ENCODE measurements at places on chromosomes 4 and X.

DNA sequence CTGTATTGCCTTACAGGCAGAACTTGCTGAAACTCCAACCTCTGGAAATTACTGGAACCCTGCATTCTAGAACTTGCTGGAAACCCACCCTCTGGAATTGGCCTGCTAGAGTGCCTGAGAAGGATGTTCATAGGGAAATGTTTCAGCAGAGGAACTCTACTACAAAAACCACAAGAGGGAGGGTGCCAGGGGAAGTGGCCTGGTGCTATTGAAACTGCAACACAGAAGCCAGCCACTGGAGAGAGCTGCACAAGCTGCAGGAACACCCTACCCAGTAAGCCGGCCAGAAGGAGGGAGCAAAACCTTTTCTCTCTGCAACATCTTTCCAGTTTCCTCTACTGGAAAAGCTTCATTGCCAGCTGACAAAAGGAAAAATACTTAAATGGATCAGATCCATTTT lies 2.5 kb upstream of the BRWD3 start:
- no peak for DNase-seq

DNA sequence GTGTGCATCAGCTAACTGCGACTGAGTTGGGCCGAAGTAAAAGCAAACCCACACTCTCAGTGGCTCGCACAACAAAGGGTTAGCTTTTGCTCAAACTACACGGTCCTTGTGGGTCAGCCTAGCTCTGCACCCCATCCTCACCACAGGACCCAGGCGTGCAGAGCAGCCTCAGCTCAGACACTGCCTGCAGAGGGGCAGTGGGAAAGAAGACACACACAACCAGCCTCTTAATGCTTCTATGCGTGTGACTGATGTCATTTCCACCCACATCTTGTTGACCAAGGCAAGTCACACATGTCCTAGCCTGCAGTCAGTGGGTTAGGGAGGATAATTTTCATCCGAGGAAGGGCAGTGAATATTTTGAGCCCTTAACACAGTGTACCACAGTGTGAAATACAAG lies 40.5 kb downstream of the HMGB2 start:
- no peak for DNase-seq

- no peak for DNase-seq
Measured at GRCh38 chr4:107712236-107712635, 7.8 kb downstream of the PAPSS1 start.

DNA sequence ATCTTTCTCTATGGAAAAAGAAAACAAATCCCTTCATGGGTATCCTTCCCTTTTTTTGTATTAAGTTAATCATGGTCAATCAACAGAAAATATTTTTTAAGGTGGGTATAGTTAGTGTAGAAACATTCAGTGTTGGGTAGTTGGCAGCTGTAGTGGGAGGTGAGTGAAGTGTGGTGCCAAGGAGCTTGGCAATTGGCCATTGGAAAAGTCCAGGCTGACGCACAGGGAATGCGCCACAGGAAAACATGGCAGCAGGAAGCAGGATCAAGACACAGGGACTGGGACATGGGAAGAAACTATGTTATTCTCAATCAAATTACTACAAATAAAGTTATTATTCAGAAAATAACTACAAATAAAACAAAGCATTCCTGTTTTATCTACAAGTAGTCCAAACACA lies 20.0 kb downstream of the PALLD start:
- DNase-seq, result no peak

- DNase-seq, result no peak
Measured at GRCh38 chrX:12174358-12174757, 36.1 kb downstream of the FRMPD4 start.

- no peak for DNase-seq
Measured at GRCh38 chr4:54098375-54098774, 1.6 kb upstream of the GSX2 start.

GRCh38 chr4:4437798-4438470 lies 51.0 kb downstream of the NSG1 start:
- no peak for DNase-seq

DNA sequence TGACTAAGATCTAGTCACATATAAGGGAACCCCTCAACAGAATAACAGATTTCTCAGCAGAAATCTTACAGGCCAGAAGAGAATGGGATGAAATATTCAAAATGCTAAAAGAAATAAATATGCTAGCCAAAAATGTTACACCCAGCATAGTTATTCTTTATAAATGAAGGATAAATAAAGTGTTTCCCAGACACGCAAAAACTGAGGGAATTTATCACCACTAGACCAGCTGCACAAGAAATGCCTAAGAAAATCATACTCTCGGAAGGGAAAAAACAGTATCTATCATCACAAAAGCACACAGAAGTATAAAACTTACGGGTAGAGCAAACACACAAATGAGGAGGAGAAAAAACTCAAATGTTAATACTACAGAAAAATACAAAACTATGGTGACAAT lies 162.1 kb downstream of the HHIP start:
- DNase-seq, result no peak

GRCh38 chr4:1406981-1407656 lies 877 bp upstream of the NKX1-1 start:
- DNase-seq, result no peak

GRCh38 chr4:128519163-128519830 lies 231.7 kb upstream of the PGRMC2 start:
- peak; percentile 55 for DNase-seq

GRCh38 chr4:187432310-187432709 lies 563.3 kb upstream of the ZFP42 start:
- no peak for DNase-seq

GRCh38 chr4:28451346-28451745 lies 1590.7 kb downstream of the STIM2 start:
- no peak for DNase-seq

DNA sequence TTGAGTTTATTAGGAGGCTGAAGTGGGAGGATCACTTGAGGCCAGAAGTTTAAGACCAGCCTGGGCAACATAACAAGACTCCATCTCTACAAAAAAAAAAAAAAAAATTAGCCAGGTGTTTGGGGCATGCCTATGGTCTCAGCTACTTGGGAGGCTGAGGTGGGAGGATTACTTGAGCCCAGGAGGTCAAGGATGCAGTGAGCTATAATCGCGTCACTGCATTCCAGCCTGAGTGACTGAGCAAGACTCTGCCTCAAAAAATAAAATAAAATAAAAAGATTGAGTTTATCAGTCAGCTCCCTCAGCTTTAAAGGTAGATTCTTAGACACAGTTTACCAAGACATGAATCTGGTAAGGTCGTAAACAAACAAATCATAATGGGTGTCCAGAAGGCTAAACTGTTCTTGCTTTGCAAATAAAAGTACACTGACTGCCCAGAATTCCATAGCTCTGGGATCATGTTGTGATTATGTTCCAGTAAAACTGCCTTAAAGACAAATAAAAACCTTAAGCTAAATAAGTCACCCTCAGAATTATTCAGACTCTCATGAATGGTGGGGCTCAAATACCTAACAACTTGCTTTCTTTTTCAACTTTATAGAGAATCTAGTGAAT lies 18.7 kb downstream of the APOO start:
- DNase-seq, result no peak

DNA sequence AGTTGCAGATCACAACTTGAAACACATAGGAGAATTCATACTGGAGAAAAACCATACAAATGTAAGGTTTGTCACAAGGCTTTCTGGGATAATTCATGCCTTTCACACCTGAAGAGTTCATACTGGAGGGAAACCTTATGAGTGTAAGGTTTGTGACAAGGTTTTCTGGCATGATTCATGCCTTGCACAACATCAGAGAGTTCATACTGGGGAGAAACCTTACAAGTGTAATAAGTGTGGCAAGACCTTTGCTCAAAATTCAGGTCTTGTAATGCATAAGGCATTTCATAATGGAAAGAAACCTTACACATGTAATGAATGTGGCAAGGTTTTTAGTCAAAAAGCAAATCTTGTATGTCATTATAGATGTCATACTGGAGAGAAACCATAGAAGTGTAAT lies 58.8 kb upstream of the ENPEP start:
- DNase-seq, result no peak

DNA sequence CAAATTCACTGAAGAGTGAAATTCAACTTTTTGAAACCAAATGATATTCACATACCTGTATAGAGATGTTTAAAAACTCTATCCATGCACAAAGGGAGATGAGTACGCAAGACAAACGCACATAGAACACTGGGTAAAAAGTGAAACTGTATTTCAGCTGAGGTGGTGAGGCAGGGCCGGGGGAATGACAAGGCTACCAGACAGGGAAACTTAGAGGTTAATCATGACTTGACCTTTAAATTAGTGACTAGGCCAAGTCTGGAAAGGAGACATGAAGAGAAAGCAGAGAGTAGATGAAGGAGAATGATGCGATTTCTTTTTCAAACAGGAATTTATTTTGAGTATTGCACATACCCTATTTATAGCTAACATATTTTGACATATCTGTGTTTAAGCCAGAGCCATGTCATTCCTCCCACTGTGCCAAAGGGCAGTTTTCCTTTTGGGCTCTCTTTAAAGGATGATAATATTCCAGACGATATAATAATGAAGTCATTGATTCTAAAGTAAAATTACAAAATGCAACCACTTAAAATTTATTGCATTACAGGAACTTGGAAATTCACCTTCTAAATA lies 49.4 kb downstream of the ARHGEF6 start:
- DNase-seq, result no peak

- DNase-seq, result no peak
Measured at GRCh38 chr4:169985881-169986280, 40.3 kb downstream of the MFAP3L start.

GRCh38 chrX:131735127-131735526 lies 191.3 kb downstream of the OR13H1 start:
- DNase-seq, result no peak

Measured in skeletal muscle cell (primary cell).